ENCODE measurements at places on chromosomes 7 and 10.

DNA sequence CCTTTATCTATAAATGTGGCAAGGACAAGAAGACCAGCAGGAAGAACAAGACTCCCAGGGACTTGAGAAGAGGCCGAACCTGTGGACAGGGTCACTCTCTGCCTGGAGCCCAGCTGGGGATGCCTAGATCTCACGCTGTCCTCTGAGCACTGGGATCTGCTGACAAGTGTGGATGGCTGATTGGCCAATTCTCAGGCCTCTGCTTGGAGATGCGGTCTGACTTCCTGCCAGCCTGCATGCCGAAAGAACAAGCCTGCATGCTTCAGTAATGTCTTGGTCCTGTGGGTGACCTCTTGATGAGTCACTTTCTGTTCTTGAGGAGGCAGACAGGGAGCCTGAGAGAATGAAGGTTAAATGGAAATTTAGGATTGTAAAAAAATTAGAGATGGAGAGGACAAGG, 84.7 kb downstream of the TMEM178B start:
- peak; percentile 94 for DNase-seq

GRCh38 chr10:73889014-73889413, 14.7 kb upstream of the CAMK2G start:
- DNase-seq: peak; percentile 70

GRCh38 chr7:28847681-28848080, 110.4 kb downstream of the TRIL start:
- no peak for DNase-seq

GRCh38 chr7:19116121-19117090, 1.0 kb downstream of the TWIST1 start:
- no peak for DNase-seq

DNA sequence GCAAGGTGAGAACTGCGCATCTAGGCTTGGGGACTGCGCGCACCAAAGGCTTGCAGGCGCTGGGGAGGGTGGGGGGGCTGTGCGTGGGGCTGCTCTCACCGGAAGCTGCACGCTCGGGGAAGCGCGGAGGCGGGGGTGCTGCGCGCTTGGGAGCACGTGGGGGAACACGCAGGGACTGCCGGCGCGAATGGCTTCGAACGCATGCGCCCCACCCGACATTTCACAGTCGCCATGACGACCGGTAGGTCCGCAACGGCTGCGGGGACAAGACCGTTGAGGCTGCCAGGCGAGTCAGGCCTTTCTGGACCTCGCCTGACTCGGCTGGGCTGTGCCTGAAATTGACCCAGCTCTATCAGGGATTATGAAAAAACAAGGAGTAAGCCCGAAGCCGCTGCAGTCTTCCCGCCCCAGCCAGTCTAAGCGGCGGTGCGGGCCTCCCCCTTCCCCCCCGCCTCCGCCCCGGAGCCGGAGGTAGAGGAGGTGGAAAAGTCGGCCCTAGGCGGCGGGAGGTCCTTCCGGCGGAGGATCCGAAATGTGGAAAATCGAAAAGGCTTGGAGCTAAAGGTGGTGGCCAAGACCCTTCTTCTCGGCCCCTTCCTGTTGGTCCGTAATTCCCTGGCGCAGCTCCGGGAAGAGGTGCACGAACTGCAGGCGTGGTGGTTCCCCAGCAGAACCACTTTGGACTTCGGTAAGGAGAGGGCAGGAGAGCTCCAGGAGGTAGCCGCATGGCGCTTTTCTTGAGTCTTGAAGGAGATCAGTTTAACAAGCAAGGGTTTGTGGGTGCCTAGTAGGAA, 34.9 kb upstream of the STEAP1 start:
- DNase-seq: no peak

DNA sequence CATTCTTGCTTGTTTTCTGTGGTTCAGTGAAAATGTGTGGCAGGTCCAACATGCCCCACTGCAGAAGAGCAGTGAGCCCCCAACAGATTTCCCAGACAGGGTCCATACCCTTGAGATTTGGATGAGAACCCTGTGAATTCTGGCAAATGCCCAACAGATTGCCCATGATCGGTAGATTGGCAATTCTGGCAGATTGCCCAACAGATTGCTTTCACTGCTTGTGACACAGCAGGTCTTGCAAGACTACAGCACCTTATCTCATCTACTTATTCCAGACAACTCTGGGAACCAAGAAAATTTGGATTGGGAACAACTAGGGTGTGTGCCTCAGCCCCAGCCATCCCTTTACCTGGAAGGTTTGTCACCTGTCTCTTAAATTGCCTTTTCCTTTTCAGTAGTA, 143.7 kb upstream of the COL1A2 start:
- DNase-seq: no peak

DNA sequence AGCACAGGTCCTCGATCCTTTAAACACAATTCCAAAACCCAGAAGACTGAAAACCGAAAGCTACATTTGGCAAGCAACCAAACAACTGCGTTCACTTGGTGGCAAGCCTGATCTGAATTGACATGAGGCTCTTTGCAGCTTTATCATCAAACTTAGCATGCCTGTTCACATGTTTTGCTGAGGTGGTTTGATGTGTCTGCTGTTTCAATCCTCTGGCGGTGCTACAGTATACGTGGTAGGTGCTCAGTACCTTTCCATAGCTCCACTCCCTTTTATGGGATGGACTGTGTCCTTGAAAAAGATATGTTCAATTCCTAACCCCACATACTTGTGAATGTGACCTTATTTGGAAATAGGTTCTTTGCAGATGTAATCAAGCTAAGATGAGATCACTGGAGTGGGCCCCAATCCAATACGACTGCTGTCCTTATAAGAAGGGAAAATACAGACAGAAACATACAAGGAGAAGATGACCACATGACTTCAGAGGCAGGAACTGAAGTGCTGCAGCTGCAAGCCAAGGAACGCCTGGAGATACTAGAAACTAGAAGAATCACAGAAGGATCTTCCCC, 33.4 kb downstream of the CCDC6 start:
- DNase-seq: peak; percentile 70

GRCh38 chr7:150553163-150553562, 14.0 kb upstream of the GIMAP4 start:
- DNase-seq: no peak

- DNase-seq: no peak
Observed at GRCh38 chr10:75443362-75443761, 11.9 kb downstream of the LRMDA start.

- no peak for DNase-seq
Observed at GRCh38 chr10:606762-607544, 82.5 kb downstream of the DIP2C start.

DNA sequence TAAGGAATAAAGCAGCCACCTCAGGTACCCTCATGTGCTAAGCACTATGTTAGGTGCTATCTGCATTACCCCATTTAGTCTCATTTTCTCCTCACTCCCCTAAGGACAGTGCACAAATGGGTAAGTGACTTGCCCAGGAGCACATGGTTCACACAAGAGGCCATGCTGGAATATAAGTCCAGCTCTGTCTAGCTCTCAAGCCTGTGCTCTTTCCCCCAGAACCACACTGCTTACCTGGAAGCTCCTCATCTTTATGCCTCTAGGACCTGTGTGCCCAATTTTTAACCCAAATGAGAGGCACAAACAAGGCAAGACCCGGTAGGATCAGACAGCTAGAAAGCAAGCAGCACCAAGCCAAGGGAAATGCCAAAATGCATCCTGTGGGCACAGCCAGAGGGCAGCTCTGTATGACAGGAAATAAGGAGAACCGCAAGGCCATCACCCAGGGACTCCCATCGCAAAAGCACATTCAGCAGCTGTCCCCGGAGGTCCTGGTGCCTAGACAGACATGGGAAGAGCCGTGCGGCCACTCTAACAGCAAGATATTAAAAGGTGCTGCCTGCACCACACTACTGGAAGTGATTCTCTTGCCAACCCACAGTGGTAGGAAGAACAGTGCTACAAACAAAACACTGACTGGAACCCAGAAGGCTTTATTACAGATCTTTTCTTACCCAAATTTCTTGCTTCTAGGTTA, 88.1 kb downstream of the GSAP start:
- DNase-seq: no peak

- DNase-seq: peak; percentile 48
Observed at GRCh38 chr10:27783660-27784059, 38.0 kb upstream of the MKX start.

- DNase-seq: no peak
Observed at GRCh38 chr10:126225672-126226008, 162.6 kb downstream of the ADAM12 start.

DNA sequence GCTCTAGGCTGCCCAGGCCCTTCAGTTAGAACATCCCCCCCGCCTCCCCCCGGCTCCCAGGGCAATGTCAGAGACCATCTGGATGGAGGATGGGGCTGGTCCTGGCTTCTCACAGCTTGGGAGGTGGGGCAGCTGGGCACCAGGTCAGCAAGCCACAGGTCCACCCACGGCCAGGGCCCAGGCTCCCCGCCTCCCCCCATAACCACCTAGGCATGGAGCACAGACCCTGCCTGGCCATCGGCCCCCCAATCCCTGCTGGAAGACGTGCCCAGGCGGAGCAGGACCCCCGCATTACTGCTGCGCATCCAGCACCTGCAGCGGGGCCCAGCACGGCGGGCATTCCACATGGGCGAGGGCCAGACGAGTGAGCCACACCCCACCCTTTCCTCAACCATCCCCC, 169.6 kb downstream of the ELFN1 start:
- no peak for DNase-seq

DNA sequence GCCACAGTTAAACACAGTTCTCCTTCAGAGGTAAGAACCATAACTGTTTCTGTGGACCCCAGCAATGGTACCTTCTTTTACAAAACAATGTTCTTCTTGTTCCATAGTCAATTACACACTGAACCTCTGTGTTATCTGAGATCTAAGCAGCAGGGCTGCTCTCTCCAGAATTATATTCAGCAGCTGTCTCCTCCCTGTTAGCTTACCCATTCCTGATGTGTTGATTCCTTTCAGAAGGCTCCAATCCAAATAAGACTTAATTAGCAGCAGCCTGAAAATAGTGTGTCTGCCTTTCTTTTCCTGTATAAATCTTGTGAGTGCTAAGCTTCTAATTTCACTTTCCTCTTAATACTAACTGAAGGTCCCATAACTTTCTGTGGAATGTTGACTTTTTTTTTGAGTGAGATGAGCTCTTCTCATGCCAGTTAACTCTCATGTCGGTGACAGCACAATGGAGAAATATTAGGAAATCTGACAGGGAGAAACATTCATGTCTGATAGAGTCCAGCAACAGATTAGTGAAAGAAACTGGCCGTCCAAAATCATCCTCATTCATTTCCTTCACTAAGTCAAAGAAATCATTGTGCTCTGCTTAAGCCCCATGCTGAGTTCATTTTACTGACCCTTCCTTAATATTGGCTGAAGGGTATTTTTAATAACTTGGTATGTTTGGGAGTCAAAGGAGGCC, 226.5 kb downstream of the PRKG1 start:
- DNase-seq: no peak

- no peak for DNase-seq
Observed at GRCh38 chr7:27424231-27424630, 181.6 kb downstream of the EVX1 start.

GRCh38 chr10:101828766-101829551, 10.7 kb upstream of the OGA start:
- DNase-seq: no peak

GRCh38 chr7:34675749-34676374, 17.8 kb downstream of the NPSR1 start:
- DNase-seq: no peak

DNA sequence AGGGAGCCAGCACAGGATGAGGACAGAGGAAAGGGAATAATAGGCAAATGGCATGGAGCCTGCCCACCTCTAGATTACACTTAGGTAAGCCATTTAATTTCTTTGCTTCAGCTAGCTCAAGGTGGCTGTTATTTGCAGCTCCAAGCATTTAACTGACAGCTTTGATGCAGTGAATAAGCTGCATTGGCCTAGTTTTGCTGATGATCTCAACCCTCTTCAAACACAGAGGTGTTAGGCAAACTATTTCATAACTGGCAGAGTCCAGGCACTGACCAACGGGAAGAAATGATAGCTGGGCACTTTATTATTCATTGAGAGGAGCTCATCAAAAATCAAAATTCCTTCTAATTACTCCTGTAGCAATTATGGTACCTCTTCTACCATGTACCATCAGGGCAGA, 317.4 kb downstream of the BMPER start:
- DNase-seq: no peak

DNA sequence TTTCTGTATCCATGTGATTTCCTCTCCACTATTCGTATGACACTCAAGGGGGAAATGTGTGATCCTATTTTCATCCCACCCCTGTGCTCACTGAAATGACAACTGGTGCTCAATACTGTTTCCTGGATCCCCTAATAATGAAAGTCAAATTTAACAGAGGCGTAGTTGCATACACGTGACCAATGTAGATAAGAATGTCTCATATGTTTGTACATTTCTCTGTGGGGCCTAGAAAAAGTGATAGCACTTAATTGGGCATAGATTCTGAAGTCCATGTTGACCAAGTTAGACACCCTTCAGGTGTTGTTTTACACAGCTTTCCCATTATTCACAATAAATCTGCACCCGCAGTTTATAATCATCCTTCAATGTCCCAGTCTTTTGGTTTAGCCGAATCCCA, 59.1 kb downstream of the JAZF1 start:
- no peak for DNase-seq
